ENCODE measurements at places on chromosomes 3 and 15.
A peak's percentile ranks its signal among the peaks of the same experiment; 100 is the strongest.

DNA sequence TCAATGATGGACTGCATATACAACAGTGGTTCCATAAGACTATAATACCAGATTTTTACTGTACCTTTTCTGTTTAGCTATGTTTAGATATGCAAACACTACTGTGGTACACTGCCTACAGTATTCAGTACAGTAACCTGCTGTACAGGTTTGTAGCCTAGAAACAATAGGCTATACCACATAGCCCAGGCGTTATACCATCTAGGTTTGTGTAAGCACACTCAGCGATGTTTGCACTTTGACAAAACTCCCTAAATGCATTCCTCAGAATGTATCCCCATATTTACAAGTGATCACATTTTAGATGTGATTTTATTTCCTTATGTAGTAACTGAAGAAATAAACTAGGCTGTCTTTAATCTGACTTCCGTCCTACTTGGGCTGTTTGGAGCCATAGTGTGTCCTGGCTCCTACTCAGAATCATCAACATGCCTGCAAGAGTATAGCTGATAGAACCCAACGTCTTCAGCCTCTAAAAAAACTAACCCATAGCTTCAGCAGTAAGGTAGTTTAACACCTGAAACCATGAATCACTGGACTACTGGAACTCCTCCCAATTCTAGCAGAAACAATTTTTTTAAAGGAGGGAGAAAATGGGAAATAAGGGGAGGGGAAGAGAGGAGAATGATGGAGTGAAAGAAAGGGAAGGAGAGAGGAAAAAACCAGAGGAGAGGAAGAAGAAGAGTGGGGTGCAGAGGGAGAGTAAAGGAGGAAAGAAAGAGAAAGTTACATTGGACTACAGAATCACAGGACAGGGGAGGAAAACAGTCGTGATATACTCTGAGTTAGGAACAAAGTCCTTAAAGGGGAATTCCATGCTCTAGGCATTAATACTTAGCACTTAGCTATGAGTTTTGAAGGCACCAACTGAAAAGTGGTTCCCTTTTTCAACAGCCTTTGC is 67.7 kb upstream of the PLXND1 start:
- no peak for DNase-seq

DNA sequence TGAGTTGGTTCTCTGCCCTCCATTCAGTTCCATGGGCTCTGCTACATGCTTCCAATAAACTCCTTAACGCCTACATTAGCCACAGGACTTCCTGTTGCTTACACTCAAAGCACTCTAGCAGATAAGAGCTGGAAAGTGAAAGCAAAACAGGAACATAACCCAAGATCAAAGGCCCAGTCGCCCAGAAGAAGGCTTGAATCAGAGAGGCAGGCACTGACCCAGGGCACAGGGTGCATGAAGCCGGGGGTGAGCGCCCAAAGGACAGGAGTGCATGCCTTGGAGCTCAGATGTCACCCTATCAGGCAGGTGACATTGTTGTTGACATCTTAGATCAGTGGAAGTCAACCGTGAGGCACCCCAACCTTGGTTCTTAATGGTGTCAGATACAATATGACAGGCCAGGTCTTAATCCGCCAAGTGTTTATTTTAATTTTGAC is 235.1 kb downstream of the UACA start:
- DNase-seq = peak; percentile 68

GRCh38 chr15:73589766-73590165 is 43.4 kb downstream of the NPTN start:
- DNase-seq = no peak

GRCh38 chr3:106860182-106860581 is 517.1 kb upstream of the CCDC54 start:
- DNase-seq = no peak

- DNase-seq = no peak
These were observed 7.8 kb upstream of the NRROS start for GRCh38 chr3:196631682-196632045.

GRCh38 chr3:56884387-56884786 is 82.6 kb upstream of the ARHGEF3 start:
- DNase-seq = no peak

DNA sequence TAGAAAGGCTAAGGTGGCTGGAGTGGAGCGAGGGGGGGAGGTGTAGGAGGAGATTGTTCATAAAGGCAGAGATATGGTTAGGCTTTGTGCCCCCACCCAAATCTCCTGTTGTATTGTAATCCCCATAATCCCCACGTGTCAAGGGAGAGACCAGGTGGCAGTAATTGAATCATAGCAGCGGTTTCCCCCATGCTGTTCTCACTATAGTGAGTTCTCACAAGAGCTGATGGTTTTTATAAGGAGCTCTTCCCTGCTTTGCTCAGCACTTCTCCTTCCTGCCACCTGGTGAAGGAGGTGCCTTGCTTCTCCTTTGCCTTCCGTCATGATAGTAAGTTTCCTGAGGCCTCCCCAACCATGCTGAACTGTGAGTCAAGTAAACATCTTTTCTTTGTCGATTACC is 64.7 kb upstream of the CFAP161 start:
- no peak for DNase-seq

- no peak for DNase-seq
These were observed 12.7 kb upstream of the PEX5L start for GRCh38 chr3:180049391-180049790.
